ENCODE measurements at places on chromosomes 1 and 21.

GRCh38 chr1:219582296-219582695, 30.6 kb downstream of the ZC3H11B start:
- no peak for DNase-seq

DNA sequence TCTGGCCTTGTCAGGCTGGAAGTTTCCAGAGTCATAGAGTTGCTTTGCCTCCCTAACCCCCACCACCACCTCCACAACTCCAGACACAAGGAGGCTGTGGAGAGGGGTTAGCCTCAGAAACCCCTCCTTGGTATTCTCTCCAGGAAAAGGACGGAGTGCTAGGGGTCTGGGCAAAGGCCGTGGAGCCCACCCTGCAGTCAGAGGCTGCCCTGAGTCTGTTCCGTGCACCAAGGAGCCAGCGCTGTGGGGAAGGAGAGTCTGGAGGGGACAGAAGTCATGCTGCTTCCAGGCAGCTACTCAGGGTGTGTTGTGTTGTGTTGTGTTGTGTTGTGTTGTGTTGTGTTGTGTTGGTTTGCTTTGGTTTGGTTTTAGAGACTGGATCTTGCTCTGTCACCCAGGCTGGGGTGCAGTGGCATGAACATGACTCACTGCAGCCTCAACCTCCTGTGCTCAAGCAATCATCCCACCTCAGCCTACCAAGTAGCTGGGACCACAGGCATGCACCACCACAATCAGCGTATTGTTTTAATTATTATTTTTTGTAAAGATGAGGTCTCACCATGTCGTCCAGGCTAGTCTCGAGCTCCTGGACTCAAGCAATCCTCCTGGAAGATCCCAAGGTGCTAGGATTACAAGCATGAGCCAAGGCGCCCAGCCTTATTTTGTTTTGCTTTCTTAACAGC, 122.2 kb upstream of the TMEM51 start:
- DNase-seq: no peak

DNA sequence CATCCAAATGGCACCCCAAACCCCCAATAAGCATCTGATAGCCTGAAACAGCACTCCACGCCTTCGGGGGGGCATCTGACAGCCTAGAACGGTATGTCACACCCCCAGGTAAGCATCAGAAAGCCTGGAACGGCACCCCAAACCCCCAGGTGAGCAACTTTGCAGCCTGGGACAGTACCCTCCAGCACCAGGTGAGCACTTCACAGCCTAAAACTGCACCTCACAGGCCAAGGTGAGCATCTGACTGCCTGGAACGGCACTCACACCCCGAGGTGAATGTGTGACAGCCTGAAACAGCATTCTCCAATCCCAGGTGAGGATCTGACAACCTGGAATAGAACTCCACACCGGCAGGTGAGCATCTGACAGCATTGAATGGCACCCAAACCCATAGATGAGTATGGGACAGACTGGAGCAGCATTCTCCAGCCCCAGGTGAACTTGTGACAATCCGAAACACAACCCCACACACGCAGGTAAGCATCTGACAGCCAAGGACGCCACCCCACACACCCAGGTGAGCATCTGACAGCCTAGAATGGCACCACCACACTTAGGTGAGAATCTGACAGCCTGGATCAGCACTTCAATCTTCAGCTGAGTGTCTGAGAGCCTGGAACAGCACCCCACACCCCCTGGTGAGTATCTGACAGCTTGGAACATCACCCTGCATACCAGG, 18.3 kb upstream of the MMEL1 start:
- DNase-seq: no peak

GRCh38 chr1:115069659-115070308, 19.5 kb downstream of the TSPAN2 start:
- DNase-seq: no peak

DNA sequence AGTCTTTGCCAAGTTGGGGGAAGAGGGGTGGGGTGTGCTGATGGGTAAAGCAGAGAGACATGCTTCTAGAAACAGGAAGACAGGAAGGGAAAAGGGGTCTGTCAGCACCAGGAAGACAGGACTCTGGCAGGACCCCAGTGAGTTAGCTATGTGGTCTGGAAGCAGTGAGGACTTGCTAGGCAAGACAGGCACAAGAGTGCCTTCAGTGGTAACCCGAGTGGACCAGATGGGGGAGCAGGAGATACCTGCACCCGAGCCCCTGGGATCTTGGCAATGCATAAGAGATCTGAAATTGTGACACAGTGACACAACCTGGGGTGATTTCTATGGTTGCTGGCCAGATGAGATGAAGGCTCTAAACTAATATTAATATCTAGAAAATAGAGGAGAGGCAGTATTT, 7.0 kb downstream of the TLR5 start:
- no peak for DNase-seq

DNA sequence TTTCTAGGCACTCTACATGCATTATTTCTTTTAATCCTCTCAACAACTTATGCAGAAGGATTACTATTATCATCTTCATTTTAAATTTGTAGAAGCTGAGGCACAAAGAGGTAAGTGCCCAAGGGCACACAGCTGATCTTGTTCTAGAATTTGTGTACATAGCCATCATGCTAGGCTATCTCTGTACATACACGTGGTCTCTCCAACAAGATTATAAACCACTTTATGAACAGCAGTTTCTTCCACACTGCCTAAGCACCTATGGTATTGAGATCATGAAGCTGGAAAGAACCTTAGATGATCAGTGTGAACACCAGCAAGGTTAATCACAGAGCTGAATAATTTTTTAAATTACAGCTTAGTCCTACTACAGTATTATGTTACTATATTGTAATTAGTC, 28.9 kb downstream of the UCHL5 start:
- DNase-seq: no peak

GRCh38 chr1:119136401-119136800, 4.1 kb downstream of the WARS2 start:
- DNase-seq: no peak

GRCh38 chr21:34865400-34866241, 183.5 kb downstream of the RUNX1 start:
- no peak for DNase-seq

GRCh38 chr1:203478231-203478630, 2.6 kb downstream of the PRELP start:
- no peak for DNase-seq

DNA sequence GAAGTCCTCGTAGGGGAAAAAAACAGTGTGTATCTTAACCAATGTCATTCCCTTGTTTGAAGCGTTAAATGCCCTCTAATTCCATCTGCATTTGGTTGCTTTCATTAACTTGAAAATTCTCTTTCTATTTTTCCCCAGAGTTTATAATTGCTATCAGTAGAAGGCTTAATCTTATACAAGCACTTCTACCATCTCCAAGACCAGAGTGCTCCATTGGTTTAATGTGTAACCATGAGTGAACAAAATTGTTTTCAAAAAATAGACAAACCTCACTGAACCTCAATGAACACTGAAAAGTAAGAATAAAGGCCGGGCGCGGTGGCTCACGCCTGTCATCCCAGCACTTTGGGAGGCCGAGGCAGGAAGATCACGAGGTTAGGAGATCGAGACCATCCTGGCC, 141.3 kb downstream of the RGS7 start:
- DNase-seq: no peak

DNA sequence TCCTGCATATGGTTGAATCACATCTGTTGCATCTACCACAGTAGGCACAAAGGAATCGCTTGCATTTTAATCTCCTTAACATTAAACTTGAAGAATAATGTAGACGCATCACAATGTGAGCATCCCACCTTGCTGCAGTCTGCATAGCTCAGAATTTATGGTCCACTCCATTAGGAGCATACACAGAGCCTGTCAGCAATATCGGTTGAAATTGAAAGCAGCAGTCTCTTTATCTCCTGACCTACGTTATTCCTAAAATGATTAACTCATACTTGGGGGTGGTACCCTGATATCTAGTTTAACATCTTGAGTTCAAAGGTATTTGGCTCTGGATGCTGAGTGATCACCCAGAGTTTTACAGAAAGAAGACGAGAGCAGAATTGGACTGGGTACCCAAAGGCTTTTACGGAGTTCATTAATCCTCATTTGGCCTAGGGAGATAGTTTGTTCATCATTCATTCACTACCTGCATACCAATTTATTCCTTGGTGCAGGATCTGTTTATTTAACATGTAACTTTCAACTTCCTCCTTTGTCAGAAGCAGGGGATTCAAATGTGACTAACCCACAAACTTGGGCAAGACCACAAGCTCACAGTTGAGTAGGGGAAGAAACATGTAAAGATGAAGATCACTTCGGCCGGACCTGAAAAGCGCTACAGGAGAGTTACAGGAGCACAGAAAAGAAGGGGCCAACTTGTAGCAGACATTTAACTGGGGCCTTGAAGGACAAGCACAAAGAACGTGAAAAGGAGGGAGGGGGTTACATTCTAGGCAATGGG, 187.9 kb downstream of the DAB1 start:
- no peak for DNase-seq

DNA sequence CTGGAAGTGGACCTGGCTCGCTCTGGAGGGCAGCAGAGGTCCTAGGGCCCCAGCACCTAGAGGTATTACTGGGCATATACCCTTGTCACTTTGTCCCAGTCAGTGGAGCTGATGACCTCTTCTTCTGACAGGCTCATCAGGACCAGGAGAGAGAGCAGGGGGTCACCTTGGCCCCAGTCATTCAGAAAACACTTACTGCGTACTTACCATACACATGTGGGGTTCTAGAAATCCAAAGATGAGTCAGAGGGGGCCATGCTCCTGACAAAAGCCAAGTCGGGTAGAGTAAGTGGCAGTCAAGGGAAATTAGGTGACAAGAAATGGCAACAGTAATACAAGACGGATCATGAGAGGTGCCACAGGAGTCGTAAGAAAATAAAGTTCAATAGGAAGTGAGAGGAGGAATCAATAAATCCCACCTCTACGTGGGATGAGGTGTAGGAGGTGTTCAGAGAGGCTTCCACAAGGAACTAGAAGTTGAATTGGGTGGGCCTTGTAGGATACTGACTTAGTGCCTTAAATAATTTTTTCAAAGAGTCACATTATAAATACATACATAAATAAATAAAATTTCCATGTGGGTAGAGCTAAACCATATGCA, 6.8 kb downstream of the KCNC4 start:
- DNase-seq: no peak

DNA sequence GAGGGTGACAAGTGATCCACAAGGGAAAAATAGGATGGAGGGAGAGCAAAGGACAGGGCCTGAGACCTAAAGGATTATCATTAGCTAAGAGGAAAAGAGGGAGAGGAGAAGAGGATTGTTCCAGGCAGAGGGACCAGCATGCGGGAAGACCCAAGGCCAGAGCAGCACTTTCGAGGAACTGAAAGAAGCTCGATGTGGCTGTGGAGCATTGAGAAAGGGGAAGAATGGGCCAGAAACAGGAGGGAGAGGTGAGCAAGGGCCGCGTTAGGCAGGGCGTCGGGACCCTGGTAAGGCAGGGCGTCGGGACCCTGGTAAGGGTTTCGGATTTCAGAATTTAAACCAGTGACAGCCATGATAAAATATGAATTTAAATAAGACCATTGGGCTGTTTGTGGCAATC, 22.8 kb upstream of the CSF1 start:
- DNase-seq: no peak

DNA sequence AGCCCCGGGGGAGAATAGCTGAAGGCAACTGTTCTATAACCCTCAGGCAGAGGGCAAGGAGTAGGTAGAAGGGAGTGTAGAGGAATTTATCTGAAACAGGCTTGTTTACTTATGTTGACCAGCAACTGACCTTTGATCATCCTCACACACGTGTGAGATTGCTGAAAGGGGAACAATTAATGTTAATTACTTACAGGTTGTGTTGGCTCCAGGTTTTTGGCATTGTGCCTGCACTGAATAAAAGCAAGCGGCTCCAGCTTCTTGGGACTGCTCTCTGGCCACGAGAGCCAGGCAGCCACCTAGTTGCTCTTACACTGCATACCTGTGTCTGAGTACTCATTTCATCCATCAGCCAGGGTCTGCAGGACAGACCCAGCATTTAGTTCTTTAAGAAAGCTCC, 41.3 kb upstream of the ARHGEF10L start:
- DNase-seq: no peak

GRCh38 chr1:229907884-229908638, 159.0 kb upstream of the GALNT2 start:
- DNase-seq: no peak

DNA sequence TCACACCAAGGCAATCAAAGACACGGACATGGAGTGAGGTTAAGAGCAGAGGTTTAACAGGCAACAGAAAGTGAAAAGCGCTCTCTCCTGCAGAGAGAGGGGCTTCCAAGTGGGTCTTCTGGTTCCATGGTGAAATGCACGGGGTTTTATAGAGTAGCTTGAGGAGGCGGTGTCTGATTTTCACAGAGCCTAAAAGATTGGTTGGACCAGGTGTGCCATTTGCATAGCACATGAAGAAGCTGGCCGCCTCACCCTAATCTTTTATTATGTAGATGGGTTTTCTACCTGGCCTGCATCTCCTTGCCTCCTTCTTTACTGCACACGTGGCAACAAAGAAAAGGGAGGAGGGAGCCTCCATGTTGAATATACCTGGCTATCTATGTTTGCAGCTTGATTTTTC, 197.3 kb downstream of the RYR2 start:
- DNase-seq: no peak

DNA sequence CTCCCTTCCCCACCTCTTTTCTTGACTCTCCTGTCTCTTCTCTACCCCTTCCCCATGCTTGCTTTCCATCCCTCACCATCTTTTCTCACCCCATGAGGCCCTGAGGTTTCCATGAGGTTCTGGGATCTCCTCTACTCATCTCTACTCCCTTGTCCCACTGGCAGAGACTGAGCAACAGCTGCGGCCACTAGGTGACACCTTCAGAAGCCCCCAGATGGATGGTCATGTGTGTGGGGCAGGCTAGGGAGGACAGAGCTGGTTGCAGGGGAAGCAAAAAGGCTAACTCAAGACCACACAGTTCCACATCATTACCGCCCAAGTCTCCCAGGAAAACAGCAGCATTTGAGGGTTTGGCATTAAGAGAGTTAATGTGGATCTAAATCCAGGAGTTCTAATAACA, 45.0 kb downstream of the LRRN2 start:
- no peak for DNase-seq

DNA sequence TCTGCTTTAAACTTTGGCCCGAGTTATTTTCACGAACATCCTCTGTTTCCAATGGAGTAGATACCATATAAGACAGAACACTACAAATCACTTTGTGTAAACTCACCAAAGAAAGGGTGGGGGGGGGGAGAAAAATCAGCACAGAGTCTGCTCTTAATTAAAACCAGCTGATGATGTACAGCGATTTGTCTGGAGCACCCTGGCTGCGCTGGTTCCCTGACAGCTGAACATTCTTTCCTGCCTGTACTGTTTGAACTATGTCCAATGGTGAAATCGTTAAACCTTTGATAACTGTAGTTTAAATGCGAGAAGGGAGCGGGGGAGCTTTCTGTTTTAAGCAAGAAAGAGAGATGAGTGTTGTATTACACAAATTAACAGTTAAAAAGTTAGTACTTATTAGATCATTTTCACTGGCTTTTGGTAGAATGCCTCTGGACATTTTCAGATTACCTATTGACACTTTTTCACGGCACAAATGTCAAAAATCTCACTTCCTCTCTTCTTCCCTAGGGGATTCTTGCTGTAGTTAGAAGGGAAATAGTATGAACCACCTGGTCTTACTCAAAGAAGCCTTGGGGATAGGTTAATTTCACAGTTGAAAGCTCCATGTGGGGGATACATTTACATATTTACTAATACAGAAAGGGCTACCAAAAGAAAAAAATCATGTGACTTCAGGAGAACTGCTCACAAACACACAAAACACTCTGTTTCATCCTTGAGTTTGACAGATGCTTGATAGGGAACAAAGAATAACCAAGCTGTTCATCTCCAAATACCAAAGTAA, 140.2 kb upstream of the RUNX1 start:
- DNase-seq: no peak

Data from stimulated activated CD8-positive, alpha-beta memory T cell treated with anti-CD3 and anti-CD28 coated beads, Interleukin-4, amount 100 ng/mL, for 4 hours (primary cell).